Lower lobe of right lung (tissue), 2 donors: ENCODE measurements at places on chromosomes 2 and 18. TPM values are rescaled to one million over a fixed set of nuclear protein-coding genes. Genes with fewer than 3 reads are reported as not detected.

EML6 gene
- total RNA-seq = 2.5 TPM

CAPN14 gene
- total RNA-seq = 0.15 TPM

LOXHD1 gene
- 2.9 TPM for total RNA-seq

DNA sequence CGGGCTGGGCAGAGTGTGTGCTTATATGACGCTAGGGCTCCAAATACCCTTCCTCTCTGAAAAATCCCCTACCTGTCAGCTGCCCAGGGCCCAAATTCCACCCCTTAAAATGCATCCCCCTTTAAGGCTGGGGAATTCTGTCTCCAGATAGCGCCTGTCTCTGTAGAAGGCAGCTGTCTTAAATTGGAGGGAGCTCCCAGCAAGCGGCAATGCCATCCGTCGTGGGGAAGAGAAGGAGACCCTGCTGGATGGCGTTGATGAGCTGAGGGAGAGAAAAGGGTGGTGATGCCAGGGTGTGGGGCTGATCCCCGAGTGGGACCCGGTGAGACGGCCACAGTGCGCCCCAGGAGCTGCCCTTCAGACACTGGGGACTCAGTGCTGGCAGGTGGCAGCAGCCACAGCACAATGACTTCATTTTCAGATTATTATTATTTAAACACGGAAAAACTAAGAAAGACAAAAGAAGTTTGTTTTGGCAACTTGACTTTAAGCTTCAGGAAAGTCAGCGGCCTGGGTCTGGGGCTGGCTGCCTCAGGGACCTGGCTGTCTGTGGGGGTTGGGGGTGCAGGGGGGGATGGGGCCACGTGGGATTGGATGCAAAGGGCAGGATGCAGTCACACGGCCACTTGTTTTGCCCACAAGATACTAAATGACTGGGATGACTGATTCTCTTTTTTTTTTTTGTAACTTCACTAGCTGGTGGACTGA is 152.8 kb downstream of the TFCP2L1 start:
- DNase-seq = no peak
- H3K4me1 ChIP-seq = no peaks in the 10 kb centered on the region
- no peak overlapping the region for H3K4me3 ChIP-seq

ATP8B1 gene
- 27.2 TPM for total RNA-seq

GRCh38 chr2:62304429-62305417 is 108.8 kb downstream of the B3GNT2 start:
- peak overlapping the region; percentile 29 for H3K27ac ChIP-seq
- no peaks in the 10 kb centered on the region for H3K27me3 ChIP-seq
- no peak overlapping the region for H3K4me3 ChIP-seq
- DNase-seq = peak; percentile 86
- H3K36me3 ChIP-seq = no peaks in the 10 kb centered on the region

- no peak for DNase-seq
- peak overlapping the region; percentile 8 for H3K4me3 ChIP-seq
- H3K27me3 ChIP-seq = peaks cover 7% of the 10 kb centered on the region
- H3K4me1 ChIP-seq = peaks cover 28% of the 10 kb centered on the region
- H3K27ac ChIP-seq = peak overlapping the region; percentile 18
These were observed 90.0 kb upstream of the TAF1B start for GRCh38 chr2:9753276-9753600.
